Hepatic stellate cell (primary cell): ENCODE measurements at places on chromosomes 2 and 18.

- DNase-seq, result no peak
Observed at GRCh38 chr2:134079373-134079772, 174.5 kb upstream of the MGAT5 start.

- no peak for DNase-seq
Observed at GRCh38 chr2:159609811-159610549, 6.4 kb downstream of the BAZ2B start.

GRCh38 chr18:12067671-12068070, 26.0 kb upstream of the ANKRD62 start:
- no peak for DNase-seq

DNA sequence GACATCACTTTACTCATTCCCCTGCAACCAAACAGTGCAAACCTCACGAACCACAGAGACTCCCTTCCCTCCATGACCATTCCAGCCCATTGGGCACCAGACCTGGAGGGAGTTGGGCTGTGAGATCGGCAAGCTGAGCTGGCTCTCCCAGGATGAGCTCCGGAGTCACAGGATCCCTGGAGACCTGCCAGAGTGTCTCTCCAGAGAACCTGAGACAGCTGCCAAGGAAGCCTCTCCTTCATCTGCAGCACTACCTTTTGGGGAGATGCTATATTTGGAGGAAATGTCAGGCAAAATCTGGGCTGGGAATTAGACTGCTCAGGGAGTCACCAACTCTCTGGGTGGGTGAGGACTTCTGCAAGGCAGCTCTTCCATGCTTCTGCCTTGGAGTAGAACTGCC, 417.4 kb downstream of the TNS1 start:
- DNase-seq, result no peak

DNA sequence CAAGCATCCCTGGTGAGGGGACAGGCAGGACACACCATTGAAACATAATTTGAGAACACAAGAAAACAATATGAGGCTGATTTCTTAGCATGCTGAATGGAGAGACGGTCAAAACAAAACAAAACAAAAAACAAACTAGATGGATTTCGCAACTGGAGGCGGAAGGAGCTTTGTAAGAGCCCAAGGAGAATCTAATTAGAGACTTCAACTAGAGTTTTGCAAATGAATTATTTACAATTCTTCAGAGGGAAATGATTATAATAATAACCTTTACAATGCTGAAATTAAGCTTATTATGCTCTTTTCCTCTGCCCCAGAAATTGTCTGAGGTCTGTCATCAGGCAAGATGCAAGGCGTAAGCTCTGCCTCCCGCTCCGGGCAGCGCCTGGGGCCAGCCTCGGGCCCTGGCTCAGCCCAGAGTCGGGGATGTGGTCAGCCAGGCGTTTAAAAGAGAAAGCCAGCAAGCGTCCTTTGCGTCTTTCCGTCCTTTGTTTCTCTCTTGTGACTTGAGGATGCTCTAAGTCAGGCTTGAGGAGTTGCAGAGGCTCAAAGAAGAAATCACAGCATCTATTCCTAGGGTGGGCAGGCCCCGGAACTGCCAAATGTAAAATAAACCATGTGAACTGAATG, 139.6 kb downstream of the TWIST2 start:
- no peak for DNase-seq

DNA sequence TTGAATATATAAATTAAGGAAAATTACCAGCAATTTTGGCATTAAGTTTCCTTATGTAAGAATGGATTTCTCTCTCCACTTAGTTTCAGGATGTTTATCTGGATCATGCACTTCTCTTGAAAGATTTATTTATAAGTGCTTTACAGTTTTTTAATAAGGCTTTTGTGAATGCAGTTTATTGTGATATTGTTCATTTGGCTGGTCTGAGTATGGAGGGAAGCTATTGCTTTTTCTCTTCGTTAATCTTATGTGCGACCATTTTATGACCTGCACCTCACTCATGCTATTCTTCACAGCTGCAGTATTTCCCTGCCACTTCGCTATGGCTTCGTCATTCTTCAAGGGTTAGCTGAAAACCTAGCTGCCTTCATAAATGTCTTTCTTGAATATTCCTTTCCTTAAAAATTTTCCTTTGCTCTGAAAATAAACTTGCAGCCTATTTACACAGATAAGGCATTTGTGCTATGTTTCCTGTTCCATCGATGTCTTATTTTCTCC, 233.4 kb downstream of the SOCS6 start:
- no peak for DNase-seq

DNA sequence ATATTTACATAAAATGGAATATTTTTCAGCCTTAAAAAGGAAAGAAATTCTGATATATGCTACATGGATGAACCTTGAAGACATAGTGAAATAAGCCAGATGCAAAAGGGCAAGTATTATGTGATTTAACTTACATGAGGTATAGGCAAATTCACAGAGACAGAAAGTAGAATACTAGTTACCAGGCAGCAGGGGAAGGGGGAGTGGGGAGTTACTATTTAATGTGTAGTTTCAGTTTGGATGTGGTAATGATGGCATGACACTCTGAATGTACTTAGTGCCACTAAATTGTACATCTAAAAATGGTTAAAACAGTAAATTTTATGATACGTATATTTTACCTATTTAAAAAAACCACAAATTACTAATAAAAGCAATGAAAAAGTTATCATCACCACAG, 12.1 kb downstream of the METTL4 start:
- no peak for DNase-seq

GRCh38 chr2:127418300-127419111, at the start of gene PROC:
TSS of gene PROC (plus strand) at chr2:127418427. CDS start at chr2:127419943, 1,516 bp downstream.
- no peak for DNase-seq

GRCh38 chr2:66445076-66445924, 10.4 kb downstream of the MEIS1 start:
- no peak for DNase-seq

DNA sequence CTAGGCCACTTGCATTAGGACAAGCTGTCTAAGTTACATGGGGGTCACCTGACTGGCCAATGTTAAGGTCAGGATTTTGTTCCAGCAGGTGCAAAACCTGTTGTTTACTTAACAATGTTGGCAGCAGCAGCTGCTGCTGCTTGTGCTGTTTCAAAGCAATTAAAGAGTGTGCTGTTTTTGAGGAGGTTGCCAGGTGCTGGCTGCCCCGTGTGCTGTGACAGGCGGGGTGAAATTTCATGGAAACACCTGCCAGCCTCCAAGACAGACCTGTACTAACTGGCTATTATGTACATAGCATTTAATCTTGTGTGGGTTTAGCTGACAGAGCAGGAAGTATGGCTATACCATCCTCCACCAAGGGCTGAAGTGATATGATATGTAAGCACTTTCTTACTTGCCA, 224.9 kb downstream of the ASXL3 start:
- no peak for DNase-seq
